Fibroblast of gingiva (primary cell): ENCODE measurements at places on chromosomes 4 and X.

GRCh38 chr4:5758741-5759140, 47.7 kb downstream of the EVC start:
- DNase-seq = peak; percentile 84

GRCh38 chr4:102807345-102807744, 20.0 kb downstream of the UBE2D3 start:
- no peak for DNase-seq

- DNase-seq = no peak
Measured at GRCh38 chr4:61741327-61742096, 541.4 kb downstream of the ADGRL3 start.

GRCh38 chrX:70656304-70656703, 211.7 kb downstream of the DLG3 start:
- DNase-seq = no peak

DNA sequence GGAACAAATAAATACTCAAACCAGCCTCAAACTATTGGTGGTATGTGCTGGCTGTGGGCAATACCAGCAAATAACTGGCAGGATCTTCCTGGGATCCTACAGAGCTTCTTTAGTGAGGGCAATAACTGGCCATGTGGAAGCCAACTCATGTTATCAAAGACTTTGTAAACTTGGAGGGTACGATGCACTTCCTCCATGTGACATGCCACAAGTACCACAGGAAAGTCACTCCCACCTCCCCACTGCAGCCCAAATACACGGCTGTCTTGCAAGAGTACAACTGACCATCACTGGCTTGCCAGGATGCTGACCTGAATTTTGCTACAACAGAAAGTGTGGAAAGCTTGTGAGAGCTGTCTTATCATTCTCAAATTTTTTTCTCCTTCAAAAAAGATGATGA, 93.3 kb upstream of the MAML3 start:
- no peak for DNase-seq

DNA sequence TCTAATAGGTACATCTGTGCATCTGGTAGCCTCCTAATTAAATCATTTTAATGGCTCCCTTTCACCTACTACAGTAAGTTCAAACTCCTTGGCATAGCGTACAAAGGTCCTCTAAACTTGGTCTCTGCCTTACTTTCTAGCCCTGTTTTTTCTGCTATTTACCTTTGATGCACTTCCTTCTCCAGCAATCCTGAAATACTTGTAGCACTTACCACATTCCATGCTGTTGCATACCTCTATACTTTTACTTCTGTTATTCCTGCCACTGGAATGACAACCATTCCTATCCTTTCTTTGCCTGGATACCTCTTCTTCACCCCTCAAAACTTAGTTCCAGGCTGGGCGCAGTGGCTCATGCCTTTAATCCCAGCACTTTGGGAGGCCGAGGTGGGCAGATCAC, 56.6 kb upstream of the LHFPL1 start:
- DNase-seq = no peak

- DNase-seq = no peak
Measured at GRCh38 chr4:159941076-159941475, 838.2 kb downstream of the RAPGEF2 start.

GRCh38 chr4:175422331-175422730, 389.7 kb downstream of the GPM6A start:
- peak; percentile 33 for DNase-seq

- DNase-seq = peak; percentile 84
Measured at GRCh38 chr4:108636246-108636645, 14.2 kb upstream of the OSTC start.

DNA sequence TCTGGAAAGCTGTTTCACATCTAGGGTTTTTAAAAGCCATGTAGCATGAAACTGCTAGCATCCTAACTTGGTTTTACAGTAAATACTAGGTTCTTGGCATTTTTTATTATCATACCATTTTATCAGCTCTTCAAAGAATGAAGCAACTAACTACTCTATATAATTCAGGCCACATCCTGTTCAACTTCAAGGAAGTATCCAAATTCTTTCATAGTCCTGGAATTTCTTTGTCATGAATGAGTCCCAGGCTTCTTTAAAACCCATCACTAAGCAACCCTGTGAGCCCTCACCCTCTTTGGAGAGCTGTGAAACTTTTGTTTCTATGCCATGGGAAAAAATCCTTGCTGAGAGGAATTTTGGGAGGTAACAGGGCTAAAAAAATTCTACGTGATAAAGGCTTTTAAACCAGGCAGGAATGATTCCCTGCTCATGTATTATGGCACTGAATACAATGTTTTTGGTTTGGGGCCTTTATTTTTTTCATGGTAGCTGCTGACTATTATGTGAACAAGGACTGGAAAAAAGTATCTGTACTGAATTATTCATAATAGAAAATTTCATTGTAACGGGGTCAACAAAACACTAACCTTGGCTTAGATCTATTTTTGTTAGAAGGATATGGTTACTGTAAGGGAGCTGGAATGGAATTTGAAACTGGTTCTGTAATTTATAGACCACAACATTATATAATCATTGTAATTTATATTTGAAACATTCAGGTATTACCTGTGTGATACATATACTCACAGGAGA, 164.9 kb downstream of the DCTD start:
- peak; percentile 52 for DNase-seq

- peak; percentile 39 for DNase-seq
Measured at GRCh38 chr4:172168888-172169287, 355.7 kb downstream of the GALNTL6 start.

GRCh38 chr4:105956569-105956968, 61.3 kb downstream of the NPNT start:
- no peak for DNase-seq

GRCh38 chr4:128393101-128393704, 105.6 kb upstream of the PGRMC2 start:
- peak; percentile 90 for DNase-seq

DNA sequence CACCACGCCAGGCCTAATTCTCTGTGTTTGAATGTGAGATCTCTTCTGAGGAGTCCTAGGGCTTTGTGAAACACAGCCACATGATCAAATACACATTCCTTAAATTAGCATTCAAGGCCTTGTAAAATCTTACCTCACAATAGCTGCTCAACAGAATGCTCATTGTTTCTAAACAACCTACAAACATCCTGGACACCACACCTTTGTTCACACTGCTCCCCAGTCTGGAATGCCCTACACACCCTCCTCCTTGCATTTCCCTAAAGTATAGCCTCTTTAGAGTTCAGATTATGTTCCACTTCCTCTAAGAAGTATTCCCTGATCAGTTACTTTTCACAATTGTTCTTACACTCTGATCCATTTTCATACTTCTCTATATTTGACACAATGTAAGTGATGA, 110.6 kb downstream of the AGTR2 start:
- DNase-seq = no peak

DNA sequence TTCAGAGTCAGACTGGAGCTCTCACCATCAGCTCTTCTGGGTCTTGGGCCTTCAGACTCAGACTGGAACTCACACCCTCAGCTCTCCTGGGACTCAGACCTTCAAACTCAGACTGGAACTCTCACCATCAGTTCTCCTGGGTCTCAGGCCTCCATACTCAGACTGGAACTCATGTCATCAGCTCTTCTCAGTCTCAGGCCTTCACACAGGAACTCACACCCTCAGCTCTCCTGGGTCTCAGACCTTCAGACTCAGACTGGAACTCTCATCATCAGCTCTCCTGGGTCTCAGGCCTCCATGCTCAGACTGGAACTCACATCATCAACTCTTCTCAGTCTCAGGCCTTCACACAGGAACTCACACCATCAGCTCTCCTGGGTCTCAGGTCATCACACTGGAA, 147.2 kb upstream of the MXRA5 start:
- DNase-seq = no peak

GRCh38 chrX:144801786-144802185, 445.5 kb upstream of the SPANXN1 start:
- no peak for DNase-seq

DNA sequence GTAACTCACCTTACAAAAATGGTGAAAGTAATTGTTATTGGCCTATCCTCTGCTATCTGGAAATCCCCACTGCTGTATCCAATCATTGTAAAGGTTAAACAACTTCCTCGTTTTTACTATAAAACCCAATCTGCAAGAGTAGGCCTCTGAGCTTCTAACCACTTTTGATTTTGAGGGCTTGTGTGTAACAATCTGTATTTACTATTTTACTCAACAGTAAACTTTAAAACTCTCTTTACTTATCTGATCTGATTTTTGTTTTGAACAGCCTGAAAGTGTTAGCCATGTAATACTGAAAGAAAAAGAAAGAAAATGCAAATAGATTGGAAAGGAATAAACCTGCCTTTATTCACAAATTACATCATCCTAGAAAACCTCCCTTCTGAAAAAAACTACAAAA, 63.1 kb downstream of the SLC10A7 start:
- no peak for DNase-seq

DNA sequence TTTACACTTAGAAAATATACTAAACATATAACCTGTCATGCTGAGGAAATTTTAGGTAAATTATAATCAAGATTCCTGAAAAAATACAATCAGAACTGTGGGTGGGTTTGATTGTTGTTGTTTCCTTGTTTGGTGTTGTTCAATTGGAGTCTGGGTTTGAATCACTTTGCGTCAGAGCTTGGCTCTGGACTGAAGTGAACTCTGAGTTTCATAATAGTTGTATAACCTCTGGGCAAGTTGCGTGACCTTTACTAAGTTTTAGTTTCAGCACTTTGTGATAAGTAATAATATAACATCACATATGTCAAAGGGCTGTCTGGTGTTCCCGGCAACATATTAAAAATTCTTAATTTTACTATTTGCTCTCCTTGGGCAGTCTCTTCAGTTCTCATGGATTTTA, 758.1 kb downstream of the RAPGEF2 start:
- DNase-seq = no peak

DNA sequence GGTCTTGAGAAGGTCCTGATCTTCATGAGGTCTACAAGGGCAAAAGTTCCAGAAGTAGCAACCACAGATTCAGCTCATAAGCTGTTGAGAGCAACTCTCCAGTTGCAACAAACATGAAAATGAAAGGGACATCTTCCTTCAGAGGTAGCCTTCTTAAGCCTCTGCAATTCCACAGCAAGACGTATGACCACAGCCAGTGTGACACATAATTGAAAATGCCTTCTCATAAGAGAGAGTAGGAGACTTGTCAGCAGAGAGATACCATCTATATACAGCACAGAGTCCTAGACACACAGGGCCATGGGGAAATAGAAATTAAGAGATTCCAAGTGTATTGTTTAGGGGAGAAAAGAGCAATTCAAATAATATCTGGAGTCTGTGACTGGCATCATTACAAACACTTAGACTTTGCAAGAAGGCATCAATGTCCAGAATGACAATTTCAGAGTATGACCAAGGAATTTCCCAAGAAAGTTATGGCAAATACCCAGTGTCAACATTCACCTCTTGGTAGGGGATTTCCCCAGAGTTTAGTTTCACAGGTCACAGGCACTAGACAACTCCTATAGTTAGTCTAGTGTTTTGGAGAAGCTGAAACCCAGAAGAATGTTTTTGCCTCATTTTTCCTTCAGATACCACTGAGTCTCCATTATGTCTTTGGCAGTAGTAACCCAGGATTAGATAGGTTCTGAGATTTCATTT, 340.3 kb downstream of the ZNF674 start:
- DNase-seq = no peak

GRCh38 chrX:78213331-78213730, 73.9 kb upstream of the TAF9B start:
- no peak for DNase-seq

DNA sequence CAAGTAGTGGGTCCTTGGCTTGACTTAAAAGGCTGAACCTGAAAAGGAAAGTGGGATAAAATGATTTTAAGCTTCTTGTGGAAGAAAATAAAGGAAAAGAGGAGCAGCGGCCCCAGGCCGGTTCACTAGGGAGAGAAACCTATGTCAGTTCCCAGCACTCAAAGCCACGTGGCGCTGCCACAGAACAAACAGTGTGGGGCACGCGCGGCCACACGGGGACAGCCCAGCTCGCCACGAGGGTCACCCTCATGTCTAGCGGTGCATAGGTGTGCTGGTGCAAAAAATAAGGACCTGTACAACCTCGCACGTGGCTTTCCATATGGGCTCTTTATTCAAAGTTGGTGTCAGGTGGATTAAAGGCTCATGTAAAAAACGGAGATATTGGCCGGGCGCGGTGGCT, 17.1 kb downstream of the MSANTD1 start:
- DNase-seq = no peak

- no peak for DNase-seq
Measured at GRCh38 chrX:133876646-133877045, 108.7 kb downstream of the GPC3 start.

DNA sequence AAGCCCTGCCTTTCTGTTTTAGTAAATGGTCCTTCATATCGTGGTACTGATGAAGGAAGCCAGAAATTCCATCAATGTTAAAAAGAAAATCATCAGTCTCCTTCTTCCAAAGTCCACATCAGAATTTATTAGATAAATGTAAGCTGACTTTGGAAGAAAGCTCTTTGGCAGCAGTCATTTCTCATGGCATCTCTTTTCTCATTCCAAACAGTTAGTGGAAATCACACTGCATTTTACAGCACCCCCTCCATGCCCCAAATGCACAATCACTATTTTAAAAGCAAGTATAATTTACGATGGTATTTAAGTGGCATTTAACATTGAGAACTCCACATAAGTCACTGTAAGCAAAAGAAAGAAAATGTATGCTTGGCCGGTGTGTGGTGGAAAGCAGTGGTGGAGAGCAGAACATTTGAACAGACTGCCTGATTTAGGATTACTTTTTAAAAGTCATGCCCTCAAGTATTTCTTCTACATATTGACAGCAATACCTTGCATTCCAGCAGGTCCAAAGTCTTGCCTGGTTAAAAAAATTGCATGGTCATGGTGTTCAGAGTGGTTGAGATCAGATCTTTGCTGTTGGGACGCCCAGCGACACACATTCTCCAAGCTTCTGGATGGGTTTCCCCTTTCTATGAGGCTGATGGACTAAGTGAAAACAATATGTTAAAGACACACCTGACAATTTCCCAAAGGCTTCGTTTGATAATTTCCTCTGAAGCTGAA, 248.6 kb downstream of the ADAMTS3 start:
- no peak for DNase-seq

DNA sequence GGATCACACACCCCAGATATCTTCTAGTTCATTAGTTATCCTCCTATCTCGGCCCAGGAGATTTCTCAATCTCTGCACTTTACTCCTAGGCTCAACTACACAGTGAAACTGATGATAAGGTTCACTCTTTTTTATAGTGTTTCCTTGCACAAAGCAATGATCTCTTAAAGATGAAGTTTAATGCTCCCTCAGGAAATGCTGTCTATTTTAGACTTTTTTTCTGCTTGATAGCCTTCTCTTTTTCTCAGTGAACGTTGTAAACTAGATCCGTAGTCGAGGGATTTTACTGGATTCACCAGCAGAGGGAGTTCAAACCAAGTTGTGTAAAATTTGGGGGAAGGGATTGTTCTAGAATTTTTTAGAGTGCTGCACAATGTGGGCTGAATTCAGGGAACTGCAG, 269.6 kb downstream of the GBA3 start:
- DNase-seq = no peak

DNA sequence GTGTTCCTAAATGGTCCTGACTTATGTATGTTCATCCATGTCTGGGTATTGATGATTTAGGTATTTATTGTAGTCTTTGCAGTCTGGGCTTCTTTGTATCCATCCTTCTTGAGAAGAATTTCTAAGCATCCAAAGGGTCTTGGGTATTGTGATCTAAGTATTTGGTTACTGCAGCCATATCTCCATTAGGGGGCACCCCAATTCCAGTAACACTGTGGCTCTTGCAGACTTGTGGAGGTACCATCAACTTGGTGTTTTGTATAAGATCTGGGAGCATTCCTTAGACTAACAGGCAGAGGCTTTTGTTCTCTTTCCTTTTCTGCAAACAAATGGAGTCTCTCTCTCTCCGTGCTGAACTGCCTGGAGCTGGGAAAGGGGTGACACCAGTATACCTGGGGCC, 113.7 kb upstream of the NEXMIF start:
- peak; percentile 1 for DNase-seq
